Activated T-helper 17 cell treated with anti-CD3 and anti-CD28 coated beads, Interleukin-2, amount 50 U/mL, for 72 hours (primary cell): ENCODE measurements at places on chromosomes 1 and 21. TPM values are rescaled to one million over a fixed set of nuclear protein-coding genes. Genes with fewer than 3 reads are reported as not detected.

- no peak for ATAC-seq
Observed at GRCh38 chr1:166470014-166470413, 303.2 kb upstream of the FAM78B start.

DNA sequence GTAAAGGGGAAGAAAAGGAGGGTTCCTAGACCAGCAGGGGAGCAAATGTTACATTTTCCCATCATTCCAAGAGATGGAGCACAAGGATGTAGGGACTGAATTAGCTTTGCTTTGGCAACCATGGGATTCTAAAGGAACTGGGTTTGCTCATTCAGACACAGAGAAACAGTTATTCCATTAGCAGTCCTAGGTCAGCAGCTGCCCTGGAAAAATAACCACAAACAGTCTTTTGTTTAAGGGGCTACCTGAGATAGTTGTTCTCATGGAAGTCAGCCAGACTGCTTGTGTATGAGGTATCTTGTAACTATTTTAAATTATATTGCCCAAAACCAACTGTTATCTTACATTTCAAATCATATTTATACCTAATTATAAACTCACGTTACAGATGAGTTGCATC, 58.4 kb upstream of the VCAM1 start:
- no peak for ATAC-seq

DNA sequence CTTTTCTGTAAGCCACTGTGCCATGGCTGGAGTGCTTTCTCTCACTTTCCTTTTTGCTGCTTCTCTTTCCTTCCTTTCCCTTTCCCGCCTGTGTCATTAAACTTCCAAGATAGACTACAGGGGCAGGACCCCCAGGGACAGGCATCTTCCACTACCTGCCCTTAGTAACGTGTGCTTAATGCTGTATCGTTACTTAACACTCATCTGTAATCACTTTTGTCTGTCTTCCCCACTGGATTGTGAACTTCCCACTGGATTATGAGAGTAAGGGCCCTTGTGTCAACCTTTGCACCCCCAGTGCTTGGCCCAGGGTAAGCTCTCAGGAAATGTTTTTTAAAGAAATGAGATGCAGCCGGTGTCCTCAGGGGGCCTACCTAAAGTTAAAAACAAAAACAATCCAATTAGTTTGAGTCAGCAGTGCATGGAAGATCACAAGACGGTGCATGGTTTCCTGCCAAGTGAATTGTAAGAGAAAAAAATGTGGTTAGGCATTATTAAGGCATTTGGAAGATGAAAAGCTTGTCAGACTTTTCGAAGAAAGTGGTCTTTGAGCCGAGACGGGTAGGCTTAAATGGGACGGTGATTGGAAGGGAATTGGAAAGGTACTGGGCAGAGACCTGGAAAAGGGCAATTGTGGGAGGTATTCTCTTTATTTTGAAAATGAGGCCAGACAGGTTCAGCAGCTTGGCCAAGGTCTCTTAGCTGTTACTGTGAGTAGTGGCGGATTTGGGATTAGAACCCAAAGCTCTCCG, 958 bp downstream of the LYPLAL1 start:
- peak; percentile 44 for ATAC-seq

GRCh38 chr1:32758177-32758794, 55.7 kb upstream of the SYNC start:
- no peak for ATAC-seq

DNA sequence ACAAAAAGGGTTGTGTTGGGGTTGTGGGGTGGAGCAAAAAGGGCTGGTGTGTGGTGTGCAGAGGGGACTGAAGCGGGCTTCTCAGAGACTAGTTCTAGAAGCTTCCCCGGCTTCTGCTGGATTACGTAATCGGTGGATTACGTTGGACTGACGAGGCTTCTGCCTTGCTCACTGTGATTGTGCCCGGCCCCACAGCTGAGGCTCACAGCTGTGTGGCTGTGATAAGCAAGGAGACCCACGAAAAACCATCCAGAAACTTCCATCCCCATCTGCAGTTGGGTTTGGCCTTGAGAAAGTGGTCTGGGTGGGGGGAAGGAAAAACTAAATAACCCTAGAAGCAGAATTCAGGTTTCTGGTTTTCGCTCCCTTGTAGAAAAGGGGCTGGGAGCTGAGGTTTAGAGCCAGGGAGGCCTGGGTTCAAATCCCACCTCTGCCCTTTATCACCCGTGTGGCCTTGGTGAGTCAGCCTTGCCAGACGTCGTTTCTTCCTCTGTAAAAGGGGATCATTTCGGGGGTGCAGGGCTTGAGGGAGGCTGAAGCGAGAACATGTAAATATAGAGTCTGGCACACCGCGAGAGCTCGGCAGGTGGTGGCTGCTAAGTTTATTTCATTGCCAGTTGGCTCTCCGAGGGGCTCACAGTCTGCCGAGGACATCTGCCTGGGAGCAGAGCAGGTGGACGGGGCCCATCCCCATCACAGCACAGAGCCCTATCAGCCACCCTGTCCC, 30.4 kb upstream of the DISP3 start:
- no peak for ATAC-seq

DNA sequence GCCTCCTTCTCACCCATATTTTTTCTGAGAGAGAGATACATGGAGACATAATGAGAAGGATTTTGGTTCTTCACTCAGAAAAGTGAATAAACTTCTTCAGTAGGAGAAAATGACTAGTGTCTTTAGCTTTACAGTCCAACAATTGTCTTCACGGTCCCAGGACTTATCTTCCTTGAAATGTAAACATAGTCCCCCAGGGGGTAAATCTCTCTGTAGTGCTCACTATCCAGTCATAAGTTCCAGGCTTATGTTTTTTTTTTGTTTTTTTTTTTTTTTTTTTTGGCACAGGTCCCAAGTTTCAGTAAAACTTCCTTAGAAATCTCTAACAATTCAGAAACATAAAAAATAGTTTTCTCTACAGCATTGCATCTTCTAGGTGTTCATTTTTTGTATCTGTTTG, 890.2 kb upstream of the B3GALT2 start:
- no peak for ATAC-seq

GRCh38 chr1:66246351-66247269, 287.3 kb upstream of the SGIP1 start:
- peak; percentile 36 for ATAC-seq

DNA sequence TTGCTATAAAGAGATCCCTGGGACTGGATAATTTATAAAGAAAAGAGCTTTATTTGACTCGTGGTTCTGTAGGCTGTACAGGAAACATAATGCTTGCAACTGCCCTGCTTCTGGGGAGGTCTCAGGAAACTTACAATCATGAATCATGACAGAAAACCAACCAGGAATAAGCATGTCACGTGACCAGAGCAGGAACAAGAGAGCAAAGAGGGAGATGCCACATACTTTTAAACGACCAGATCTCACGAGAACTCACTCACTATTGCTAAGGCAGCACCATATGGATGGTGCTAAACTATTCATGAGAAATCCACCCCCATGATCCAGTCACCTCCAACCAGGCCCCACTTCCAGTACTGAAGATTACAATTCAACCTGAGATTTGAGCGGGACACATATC, 49.8 kb upstream of the RCC1 start:
- peak; percentile 65 for ATAC-seq

- ATAC-seq: peak; percentile 11
Observed at GRCh38 chr1:45327644-45328515, 1.2 kb downstream of the HPDL start.

GRCh38 chr1:243341074-243341473, 85.2 kb downstream of the SDCCAG8 start:
- no peak for ATAC-seq

- no peak for ATAC-seq
Observed at GRCh38 chr1:64616039-64616438, 128.8 kb upstream of the RAVER2 start.

GRCh38 chr21:31426235-31426797, 82.3 kb upstream of the TIAM1 start:
- peak; percentile 95 for ATAC-seq

- ATAC-seq: no peak
Observed at GRCh38 chr21:22898051-22898665, 1899.9 kb downstream of the NCAM2 start.

DNA sequence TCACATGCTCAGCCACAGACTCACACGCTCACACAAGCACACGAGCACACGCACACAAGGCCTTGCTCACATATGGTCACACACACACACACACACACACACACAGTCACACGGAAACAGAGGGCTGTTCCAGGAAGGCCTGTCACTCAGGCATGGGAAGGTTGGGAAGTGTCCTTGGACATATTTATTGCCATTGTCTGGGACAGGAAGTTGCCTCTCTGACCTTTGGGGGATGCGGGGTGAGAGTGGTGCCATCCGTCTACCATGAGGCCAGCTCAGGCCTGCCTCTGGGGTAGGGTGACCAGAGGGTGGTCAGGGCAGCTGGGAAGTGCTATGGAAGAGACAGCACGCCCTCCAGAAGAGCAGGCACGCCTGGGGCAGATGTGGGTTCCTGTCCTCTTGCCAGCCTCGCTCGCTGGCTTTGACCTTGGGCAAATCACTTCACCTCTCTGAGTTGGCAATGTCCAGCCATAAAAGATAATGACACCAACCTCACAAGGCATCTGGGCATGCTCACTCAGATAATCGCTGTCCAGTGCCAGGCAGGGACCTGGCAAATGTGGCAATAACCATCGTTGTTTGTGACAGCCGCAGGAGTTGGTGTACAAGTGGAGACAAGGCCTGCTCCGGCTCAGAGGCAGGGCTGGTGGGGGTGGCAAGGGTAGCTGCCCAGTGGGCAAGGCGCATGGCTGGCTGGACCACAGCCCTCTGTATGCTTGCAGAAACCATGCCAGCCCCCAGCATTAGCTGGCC, 8.0 kb upstream of the GUCA2A start:
- no peak for ATAC-seq

DNA sequence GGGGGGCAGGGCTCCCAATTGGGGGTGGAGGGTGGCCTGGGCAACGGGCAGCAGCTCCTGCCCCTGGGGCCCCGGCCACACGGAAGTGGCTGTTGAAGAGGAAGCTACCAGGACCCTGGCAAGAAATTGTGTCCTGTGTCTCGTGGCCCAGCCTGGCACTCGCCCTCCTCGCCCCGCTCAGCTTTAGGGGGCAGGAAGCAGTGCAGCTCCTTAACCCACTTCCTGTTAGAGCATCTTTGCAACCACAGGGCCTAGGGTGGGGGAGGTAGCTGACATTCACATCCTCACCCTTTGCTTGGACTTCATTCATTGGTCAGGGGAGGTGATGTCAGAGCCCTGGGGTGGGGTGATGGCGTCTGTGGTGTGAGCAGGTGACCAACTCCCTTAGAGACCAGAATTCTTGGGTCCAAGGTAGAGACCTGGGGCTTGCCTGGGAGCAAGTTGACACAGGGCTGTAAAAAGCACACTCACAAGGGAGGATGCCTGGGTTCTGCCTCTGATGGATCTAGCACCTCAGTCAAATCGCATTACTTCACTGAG, at the start of gene ARHGAP30:
Gene ARHGAP30, minus strand, starts transcription at position 161 of the 540 bp plus-strand sequence. CDS start 267 bp downstream, outside the sequence.
- peak; percentile 84 for ATAC-seq

DNA sequence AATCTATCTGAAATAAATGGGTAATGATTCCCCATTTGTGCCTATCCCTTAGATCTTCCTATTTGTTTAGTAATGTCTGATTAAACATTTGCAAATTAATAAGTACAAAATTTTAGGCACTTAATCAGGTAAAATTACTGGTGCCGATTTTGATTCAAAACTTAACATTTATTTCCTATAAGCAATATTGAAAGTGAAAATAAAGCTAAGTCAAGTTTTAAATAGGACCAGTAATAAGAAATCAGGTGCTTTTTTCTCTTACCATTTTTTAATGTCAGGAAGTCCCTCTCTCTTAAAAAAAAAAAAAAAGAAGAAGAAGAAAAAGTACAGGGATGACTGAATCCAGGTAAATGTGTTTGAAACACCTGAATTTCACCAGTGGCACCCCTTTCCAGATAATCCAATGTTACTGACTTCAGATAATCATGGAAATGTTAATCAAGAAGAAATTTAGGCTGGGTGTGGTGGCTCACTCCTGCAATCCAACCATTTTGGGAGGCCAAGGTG, 836 bp upstream of the GBP4 start:
- ATAC-seq: no peak

DNA sequence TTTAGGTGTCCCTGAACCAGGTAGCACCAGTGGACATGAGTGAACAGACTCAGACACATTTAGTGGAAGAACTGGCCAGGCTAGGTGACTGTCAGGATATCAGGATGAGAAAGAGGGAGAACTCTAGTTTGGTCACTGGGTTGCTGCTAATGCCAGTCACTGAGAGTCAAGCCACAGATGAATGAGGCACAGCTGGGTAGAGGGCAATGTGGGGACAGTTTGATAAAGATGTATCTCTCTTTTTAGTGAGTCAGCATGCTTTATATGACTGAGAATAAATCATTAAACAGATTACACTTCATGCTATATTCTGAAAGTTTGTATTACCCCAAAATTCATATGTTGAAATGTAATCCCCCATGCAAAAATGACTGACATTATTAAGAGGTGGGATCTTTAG, 87.1 kb downstream of the SELENOF start:
- no peak for ATAC-seq

- no peak for ATAC-seq
Observed at GRCh38 chr1:97170300-97170699, 448.7 kb downstream of the PTBP2 start.

DNA sequence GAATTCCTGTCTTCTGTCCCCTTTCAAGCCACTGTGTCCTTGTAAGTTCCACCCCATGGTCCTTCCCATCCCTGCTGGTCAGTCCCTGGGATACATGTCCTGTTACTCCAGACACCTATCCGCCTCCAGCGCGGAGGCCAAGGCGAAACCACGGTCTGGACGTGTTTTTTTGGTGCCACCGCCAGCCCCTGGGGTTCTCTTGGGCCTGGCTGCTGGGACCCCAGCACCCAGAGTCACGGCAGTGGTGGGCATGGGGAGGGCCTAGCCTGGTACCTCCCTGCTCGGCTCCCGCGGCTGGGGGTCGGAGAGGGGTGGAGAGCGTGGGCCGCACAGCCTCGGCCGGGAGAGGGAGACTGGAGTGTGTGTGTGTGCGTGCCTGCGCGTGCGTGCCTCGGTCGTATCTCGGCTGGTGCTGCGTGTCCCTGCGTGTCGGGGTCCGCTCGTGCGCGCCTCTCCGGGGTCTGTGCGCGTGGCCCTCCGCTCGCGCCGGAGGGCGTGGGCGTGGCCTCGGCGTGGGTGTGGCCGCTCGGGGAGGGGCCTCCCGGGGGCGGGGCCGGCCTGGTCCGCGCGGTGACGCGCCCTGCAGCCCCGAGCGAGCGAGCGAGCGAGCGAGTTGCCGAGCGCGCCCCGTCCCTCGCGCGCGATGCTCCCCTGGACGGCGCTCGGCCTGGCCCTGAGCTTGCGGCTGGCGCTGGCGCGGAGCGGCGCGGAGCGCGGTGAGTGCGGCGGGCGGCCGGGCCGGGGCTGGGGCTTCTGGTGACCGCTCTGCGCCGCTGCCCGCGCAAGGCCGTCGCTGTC, at the start of gene VWA1:
Gene VWA1, plus strand, starts transcription at position 585 of the 798 bp plus-strand sequence. Its CDS starts 59 bp downstream, at position 644.
- peak; percentile 75 for ATAC-seq

GRCh38 chr1:201704439-201704792, 124.5 kb upstream of the IPO9 start:
- ATAC-seq: no peak

- ATAC-seq: peak; percentile 42
Observed at GRCh38 chr21:35428001-35428320, 378.9 kb upstream of the RUNX1 start.

The UTS2 gene
- 0.58 TPM for total RNA-seq

The DAP3 gene
- 106 TPM for total RNA-seq

The C1orf116 gene
- not detected for total RNA-seq

The AKR7A3 gene
- 1.6 TPM for total RNA-seq

The MLLT11 gene
- 4.0 TPM for total RNA-seq

The HMGCS2 gene
- total RNA-seq: not detected

The CHRM3 gene
- total RNA-seq: 0.26 TPM
